Kasumi-1 (cell line): ENCODE measurements at places on chromosomes 2 and 18.

DNA sequence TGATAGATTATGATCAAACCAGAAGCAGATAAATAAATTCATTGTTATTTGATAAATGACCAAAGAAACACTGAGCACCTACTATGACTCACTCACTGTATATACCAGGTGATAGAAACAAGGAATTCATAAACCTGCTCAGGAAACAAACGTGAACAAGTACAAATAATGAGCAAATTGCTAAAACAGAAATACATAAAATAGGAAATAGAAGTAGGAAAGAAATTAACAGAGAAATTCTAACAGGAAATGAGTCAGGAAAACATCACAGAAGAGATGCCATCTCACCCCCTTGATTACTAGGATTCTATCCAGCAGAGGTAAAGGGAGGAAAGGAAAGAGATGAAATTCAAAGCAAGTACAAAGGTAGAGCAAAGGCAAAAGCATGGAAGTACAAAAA, 31.3 kb downstream of the EXOC6B start:
- no peak for DNase-seq

DNA sequence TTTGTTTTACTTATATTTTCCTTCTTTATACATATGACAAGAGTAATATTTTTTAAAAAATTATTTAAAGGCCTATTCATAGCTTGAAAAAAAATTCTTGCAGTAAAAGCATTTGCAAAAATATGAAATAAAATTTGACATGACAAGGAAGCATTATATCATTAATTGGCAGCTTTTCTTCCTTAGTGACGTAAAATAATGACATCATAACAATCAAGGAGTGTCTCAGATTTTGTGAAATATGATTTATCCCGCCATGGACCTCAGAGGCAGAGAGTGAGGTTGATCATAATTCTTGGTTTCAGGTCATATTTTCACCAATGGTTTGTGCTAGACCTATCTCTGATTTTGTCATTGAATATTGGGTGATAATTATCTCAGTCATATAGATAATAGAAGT, 176.0 kb downstream of the MIB1 start:
- DNase-seq = no peak

DNA sequence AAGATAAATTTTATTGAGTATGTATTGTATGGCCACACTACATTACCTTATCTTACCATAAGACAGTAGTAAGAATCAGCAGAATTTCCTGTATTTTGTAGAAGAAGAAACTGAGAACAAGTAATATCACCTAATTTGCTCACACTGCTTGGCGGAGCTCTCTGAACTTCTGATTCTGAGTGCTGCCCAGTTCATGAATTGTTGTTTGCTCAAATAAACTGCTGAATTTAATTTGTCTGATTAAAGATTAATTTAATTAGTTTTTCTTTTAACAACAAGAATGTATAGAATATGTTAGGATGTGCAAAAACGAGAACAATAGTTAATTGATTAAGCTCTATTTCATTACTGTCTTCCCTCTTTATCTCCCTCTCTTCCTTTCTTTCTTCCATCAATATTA, 100.1 kb upstream of the ERBB4 start:
- DNase-seq = no peak

GRCh38 chr2:118048401-118048800, 34.5 kb upstream of the CCDC93 start:
- no peak for DNase-seq

- no peak for DNase-seq
These were observed 15.3 kb downstream of the NMUR1 start for GRCh38 chr2:231514951-231515297.

DNA sequence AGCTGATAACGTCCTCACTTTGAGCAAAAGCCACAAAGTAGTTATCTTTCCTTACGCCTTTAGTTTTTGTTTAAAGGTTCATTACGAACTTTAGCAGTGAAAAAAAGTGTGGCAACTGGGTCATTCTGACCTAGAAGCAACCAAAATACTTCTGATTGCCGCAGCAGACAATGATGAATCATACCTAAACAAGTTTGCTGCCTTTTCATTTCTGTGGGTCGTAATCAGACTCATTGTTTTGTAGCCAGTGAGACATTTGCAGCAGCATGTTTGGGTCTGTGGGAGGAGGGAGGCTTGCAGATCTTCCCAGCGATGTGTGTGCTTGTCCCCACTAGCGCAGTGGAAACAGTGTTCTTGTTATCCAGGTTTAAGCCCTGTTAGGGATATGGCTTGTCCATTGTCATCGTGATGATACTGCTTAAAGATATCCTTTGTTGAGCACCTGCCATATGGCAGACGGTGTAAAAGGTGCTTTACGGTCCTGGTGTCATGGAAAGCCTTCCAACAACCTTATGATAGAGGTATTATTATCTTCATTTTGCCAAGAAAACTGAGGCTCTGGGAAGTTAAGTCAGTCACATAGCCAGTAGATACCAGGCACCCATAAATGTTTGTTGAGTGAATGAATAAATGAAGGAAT, 1.3 kb upstream of the GREB1 start:
- no peak for DNase-seq

GRCh38 chr2:173755798-173756197, 209.4 kb downstream of the SP3 start:
- no peak for DNase-seq

GRCh38 chr2:43239981-43240765, 13.8 kb upstream of the ZFP36L2 start:
- peak; percentile 43 for DNase-seq

DNA sequence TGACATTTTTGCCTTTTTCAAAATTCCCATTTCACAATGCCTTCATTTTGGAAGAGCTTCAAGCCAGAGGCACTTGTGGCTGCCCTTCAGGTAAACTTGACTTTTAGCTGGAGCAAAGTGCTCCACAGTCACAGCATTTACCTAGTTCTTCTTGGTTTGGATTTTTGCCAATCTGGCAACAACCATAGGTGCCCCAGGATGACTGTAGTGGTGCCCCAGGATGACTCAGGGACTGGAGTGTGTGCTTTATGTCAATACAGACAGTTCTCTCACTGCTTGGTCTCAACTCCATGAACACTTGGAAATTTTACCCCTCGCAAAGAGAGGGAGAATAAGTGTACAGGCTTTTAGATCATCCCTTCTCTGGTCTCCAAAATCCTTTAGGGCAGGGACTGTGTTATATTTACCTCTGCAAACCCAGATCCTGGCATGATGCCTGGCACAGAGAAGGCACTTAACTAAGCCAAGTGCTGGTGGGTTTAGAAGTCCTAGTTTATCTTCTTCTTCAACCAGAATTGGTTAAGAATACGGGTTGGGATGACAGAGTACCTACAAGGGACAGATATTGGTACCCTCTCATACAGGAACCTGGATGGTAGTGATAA, 15.3 kb upstream of the PTPN4 start:
- DNase-seq = no peak

DNA sequence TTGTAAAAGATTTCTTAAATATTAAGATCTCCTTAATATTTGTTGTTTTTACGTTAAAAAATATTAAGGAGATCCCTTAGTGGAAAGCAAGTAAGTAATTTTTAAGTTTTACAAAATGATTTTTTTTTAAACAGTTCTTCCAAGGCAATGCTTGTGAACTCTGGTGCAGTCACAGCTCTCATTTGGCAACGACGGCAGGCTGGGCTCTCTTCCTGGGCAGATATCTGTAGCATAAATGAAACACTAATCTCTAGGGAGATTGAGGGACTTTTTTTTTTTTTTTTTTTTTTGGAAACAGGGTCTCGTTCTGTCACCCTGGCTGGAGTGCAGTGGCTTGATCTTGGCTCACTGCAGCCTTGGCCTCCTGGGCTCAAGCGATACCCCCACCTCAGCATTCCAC, 38.5 kb downstream of the GORASP2 start:
- no peak for DNase-seq

- DNase-seq = no peak
These were observed 82.4 kb upstream of the KLHL29 start for GRCh38 chr2:23302591-23302990.

DNA sequence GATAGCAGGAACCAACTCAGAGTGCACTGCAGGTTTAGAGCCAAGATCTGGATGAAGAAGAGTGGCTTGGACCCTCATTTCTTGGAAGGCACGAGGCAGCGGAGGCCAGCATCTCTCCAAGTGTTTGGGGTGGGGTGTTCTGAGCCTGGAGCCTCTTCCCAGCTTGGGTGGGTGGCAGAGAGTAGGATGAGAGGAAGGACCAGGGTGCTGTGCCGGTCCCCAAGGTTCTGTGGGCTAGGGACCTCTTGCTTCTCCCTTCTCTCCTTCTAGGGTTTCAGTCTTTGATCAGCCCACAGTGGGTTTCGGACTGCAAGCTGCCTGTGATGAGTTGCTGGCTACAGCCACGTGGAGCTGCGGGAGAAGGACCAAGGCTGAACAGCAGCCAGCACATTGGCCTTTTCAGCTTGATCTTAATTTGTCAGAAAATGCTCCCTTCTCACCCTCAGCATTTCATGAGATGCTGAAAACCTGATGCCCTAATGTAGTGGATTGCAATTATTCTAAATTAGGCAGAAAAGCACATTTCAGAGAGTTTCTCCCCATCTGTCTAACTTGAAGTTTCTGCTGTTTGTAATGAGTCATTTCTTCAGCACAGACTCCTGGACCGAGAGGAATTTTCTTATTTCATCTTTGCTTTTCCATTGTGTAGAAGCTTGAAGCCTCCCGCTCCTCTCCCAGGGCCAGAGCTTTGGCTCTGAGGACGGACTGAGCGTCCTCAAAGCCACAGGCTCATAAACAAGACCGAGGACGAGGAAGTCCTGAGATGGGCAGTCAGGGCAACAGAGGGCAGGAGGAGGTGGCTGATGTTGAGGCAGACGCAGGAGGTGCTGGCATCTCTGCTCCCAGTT, 99.1 kb upstream of the HDAC4 start:
- no peak for DNase-seq

- DNase-seq = no peak
These were observed 43.0 kb downstream of the CAPN13 start for GRCh38 chr2:30764021-30764800.

DNA sequence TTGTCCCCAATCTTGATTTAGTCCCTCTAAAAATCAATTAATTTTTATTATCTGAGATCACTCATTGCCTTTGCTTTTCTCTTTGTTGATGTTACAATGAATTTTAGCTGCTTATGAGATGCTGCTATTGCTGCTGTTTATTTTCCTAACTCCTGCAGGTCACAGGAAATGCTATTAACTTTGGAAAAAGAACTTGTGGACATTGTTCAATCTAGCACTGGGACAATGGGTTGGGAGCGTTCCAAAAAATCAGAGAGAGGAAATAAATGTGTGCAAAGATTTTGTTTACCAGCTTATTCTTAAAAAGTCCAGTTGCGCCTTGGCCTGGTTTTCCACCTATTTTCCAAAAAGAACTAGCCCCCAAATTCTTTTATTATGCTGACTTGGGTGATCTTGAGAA, 268.3 kb downstream of the PTH2R start:
- DNase-seq = no peak

DNA sequence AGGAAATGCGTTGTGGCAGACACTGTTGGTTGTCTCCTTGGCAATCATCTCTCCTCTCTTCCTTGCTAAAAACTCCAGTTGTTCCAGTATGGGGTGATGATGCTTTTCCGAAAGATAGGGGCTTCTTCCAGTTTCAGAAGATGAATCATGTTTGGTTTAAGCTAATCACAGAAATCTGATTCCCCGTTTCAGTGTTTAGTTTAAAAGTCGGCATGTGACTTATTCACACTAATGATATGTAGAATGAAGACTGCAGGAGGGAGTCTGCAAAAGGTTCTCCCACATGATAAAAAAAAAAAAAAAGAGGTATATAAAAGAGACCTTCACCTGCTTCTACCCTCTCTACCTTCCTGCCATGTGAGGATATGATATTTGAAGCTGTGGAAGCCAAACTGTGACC, 239.0 kb upstream of the SIX2 start:
- DNase-seq = no peak

GRCh38 chr2:106108351-106108750, 85.8 kb downstream of the UXS1 start:
- peak; percentile 4 for DNase-seq

DNA sequence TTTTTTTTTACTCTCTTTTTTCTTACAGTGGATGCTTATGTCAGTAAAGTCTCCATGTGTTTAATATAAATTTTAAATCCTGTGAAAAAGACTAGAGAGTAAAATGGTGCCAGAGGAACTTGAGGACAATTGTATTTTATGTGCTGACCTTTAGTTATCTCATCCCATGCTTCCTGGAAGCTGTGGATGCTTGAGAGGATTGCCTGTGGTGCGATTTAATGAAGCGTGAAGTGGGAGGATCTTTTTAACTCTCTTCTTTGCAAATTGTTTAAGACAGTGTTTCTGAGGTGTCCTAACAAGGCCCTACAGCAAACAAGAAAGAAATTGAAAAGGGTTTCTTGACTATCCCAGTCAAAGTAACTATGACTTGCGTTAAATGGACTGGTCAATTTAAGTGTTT, 84.2 kb downstream of the DTNA start:
- DNase-seq = no peak

GRCh38 chr18:49456794-49457193, 3.7 kb downstream of the DYM start:
- DNase-seq = no peak

DNA sequence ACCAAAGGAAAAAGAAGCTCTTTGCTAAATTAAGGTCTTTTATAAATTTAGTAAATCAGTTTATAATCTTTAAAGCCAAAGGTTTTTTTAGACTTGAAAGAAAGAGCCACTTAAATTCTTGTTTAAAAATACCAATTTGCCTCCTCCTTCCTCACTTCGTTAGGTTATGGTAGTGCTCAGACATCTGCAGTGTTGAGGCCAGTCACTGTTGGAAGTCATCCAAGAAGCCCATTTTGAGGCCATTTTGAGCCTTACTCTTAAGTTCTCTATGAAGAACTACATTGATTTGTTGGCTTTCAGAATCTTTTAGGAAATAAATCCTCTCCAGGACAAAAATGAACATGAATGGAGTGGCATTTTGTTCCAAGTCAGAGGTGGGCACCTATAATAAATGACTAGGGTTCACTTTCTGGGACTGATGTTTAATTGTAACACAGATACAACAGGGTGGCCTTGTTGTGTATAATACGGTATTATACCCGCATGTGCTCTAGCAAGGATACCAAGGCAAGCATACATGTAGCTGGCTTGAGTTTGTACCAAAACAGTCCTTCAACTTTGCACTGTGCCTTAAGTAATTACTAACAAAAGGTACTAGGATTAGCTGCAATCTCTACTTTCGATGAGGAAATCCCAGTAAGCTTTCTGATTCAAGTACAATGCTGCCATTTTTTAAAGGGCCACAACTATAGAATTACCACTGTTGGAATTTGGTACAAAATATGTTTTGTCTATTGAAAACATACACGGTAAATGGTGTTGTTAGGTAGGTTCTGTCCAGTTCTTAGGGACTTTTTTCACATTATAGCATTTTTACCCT, 22.8 kb downstream of the SLC66A3 start:
- DNase-seq = no peak

- no peak for DNase-seq
These were observed 26.9 kb upstream of the COL6A3 start for GRCh38 chr2:237440819-237441281.

- peak; percentile 19 for DNase-seq
These were observed 2.4 kb upstream of the MSGN1 start for GRCh38 chr2:17813742-17814473.

DNA sequence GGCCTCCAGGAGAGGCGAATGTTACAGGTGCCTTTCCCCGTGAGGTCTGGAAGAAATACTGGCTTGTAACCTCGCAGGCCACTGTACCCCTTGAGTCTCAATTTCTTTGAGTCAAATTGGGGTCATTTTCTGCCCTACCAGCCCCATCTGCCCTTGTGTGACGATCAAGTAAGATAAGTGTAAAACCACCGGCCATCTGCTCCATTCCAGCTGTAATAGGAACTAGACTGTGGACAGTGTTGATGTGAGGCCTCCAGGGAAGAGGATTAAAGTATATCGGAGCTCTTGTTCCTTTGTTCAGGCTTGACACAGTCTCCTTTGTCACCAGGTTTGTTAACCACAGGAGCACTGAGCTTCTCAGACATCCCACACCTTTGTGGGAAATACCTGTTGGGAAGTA, 65.6 kb downstream of the MRPS9 start:
- no peak for DNase-seq
